ENCODE measurements at places on chromosomes 6 and 20. TPM values are rescaled to one million over a fixed set of nuclear protein-coding genes. Genes with fewer than 3 reads are reported as not detected.

HCRTR2 gene
- total RNA-seq, result not detected

GRCh38 chr6:144534180-144534579, 249.0 kb downstream of the UTRN start:
- no peak for DNase-seq

GRCh38 chr6:41663568-41663967, 25.3 kb downstream of the MDFI start:
- no peak for DNase-seq

- DNase-seq, result no peak
These were observed 511.8 kb downstream of the LMBRD1 start for GRCh38 chr6:69285054-69285453.

GRCh38 chr20:59864726-59865125, 68.7 kb downstream of the SYCP2 start:
- DNase-seq, result no peak

DNA sequence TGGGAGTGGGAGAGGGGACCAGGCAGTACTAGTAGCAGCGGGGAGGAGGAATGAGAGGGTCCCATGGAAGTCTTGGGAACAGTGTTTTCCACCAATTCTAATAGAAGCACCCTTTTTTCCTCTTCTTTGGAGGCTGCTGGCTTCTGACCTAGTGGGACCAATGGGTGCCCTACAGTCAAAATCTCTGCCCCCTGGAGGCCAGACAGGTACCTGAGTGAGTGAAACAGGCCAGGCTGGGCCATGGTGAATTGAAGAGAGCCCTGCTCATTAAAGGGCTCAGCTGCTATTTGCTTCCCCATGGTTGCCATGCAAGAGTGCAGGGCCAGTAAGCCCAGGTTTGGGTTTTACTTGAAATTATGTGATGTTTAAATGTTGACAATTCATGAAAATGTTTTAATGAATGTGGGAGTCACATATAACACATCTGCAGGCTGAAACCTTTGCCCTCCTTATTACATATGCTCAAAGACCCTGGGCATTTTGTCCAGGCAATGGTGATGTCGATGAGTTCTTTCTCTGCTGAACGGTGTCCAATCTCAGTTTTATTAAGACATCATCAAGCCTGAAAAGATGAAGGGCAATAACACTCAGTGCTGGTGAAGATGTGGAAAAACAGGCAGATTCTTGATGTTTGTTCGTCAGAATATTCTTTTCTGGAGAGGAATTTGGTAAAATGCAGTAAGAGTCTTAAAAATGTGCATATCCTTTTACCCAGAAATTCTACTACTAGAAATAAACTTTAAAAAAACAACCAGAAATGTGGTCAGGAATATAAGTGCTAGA, 42.3 kb upstream of the OCSTAMP start:
- DNase-seq, result no peak

- DNase-seq, result no peak
These were observed 63.0 kb downstream of the NCOA7 start for GRCh38 chr6:125853756-125854155.

SYNDIG1 gene
- 22.5 TPM for total RNA-seq

GRCh38 chr20:53786445-53787267, 193.0 kb upstream of the ZNF217 start:
- DNase-seq, result no peak

DNA sequence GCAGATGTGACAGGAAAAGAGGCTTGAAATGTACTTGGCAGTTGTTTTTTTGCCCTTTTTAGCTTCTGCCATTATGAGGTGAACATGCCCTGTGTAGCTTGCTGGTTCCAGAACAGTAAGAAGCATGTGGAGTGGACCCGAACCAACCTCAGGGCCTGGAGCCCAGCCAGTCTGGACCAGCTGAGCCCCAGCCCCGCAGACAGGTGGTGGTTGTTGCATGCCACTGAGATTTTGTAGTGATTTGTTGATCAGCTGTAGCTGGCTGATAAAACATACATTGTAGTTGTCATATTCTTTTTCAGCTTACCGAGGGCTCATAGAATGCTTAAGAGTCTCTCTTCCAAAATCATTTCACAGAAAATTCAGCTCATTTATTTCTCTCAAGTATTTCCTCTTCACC, 182.2 kb downstream of the FARS2 start:
- DNase-seq, result no peak

GRCh38 chr6:7156643-7157278, 49.0 kb downstream of the RREB1 start:
- peak; percentile 82 for DNase-seq

CRISP3 gene
- 0.10 TPM for total RNA-seq

DNA sequence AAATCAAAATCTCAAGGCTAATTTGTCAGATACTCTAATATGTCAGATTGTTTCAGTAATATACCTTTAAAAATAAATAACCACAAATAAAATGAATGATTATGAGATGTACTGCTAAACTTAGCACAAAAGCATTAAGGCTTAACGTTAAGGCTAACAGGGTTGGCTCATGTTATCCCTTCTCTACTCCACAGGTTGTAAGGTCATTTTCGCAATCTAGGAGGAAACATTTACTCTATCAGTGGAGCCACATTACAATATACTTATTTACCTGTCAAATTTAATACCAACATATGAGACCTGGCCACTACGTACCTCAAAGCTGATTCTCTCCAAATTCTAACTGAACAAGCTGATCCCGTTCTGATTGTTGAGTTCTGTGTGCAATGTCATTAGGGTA, 95.7 kb downstream of the RCAN2 start:
- DNase-seq, result no peak

KCNK5 gene
- 2.1 TPM for total RNA-seq

DNA sequence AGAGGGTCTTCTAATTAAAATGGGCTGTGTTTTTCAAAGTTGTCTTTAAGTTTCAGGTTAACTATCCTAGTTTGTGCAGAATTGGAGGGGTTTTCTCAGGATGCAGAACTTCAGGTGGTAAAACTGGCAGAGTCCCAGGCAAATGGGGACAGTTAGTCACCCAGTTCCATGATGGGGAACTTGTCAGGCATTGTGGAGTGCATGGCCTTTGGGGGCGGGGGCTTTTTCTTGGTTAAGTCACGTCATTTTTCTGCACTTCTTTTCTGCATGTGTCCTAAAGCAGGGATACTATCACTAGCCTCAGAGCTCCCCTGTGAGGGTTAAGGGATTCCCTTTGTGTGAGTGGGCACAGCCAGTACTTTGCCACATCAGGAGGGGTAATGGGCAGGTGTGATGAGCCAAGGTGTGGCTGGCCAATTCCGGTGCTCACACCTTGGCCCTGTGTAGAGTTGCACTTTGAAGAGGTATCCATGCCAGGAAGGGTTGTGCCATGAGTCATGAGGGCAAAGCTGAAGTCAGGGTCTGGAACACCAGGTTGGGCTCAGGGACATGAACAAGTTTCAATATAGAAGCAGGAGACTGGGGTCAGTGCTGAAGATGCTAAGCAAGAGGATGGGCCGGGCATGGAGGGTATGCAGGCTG, 126.0 kb upstream of the RREB1 start:
- DNase-seq, result no peak

- DNase-seq, result no peak
These were observed 63.7 kb upstream of the SHLD1 start for GRCh38 chr20:5686384-5687105.

GRCh38 chr6:1856381-1856780, 246.7 kb downstream of the FOXC1 start:
- no peak for DNase-seq

HSPA12B gene
- 18.5 TPM for total RNA-seq

DNA sequence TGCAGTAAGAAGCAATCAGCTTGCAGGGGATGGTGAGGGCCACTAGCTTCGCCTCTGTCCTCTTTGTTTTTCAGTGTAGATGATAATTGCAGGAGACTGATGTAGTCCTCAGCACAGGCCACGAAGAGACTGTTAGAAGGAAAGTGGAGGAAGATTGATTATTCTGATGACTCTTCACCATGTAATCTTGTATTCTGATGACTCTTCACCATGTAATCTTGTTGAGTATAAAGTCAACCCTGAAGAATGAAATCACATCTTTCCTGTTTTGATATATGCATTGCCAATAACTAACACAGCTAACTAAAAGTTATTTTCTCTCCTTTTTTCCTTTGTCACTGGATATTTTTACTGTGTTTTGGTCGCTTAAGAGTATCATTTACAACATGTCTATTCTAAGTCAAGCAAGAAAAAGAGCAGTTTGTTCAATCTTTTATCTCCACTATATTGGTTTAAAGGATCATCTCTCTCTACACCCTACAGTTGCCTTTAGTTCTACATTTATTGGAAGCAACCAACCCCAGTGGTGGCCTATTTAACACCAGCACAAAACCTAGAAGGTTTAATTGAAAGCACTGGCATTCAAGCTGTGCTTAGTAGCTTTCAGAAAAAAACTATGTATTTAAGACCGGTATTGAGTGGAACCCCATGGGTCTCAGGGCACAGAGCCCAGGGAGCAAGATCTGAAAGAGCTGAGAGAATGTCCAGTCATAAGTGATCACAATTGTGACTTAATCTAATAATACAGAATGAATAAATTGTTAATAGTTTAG, 107.2 kb upstream of the BTBD3 start:
- DNase-seq, result no peak

VGLL2 gene
- total RNA-seq, result not detected

GRCh38 chr6:11202513-11203305, 29.8 kb downstream of the NEDD9 start:
- DNase-seq, result no peak
